Activated T-helper 9 cell treated with anti-CD3 and anti-CD28 coated beads, Interleukin-2, amount 50 U/mL, for 16 hours (primary cell): ENCODE measurements at places on chromosomes 11 and 22.

- no peak for DNase-seq
These were observed 9.2 kb downstream of the TAB1 start for GRCh38 chr22:39408807-39409206.

DNA sequence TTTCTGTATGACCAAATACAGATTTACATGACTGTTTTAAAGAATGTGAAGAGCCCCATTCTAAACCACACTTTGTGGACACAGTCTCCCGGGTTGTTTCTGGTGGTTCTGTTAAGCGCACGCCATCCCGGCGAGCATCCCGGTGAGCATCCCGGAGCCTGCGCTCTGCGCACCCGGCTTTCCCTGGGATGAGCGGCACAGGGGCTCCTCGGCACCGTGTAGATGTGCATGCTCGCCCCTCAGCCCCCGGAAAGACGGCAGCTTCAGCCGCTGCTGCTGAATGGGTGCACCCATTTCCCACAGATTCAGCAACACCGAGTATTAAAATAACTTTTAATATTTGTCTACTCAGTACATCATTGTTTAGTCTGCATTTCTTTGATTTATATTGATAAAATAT, 36.0 kb downstream of the GLB1L2 start:
- no peak for DNase-seq

DNA sequence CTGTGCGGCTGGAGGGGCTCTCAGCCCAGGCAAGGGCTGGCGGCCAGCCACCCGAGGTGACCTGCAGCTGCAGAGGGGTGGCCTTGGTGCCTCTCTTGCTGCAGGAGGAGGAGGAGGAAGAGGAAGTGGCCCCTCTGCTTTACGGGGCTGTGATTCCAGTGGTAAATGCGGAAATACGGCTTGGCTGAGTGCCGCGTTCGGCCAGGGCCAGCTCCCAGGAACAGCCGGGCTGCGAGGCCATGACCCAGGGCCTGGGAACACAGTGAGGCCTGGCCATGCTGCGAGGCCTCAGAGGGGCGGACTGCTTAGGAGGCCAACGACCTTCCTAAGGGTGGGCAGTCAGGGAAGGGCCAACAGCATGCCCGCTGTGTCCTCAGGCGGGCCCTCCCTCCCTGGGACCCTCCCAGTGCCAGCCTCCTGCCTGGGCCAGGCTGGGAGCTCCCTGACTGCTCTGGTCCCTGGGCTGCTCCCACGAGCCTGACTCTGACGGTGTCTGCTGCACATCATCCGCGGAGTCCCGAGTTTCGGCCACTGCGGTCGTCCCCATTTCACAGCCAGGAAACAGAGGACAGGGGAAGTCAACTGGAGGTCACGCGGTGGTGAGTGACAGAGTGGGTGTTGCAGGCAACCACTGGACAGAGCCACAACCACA, 20.8 kb upstream of the PPARA start:
- no peak for DNase-seq

GRCh38 chr11:7524462-7525235, 10.8 kb downstream of the PPFIBP2 start:
- DNase-seq: no peak

- DNase-seq: no peak
These were observed 55.7 kb downstream of the APIP start for GRCh38 chr11:34860518-34860917.

- DNase-seq: no peak
These were observed 19.5 kb downstream of the CNTF start for GRCh38 chr11:58641803-58642581.

GRCh38 chr11:47998345-47998732, 18.0 kb downstream of the PTPRJ start:
- DNase-seq: no peak

GRCh38 chr11:118358071-118358470, 1.3 kb upstream of the UBE4A start:
- no peak for DNase-seq

- no peak for DNase-seq
These were observed 18.5 kb downstream of the COMMD9 start for GRCh38 chr11:36270701-36271100.

DNA sequence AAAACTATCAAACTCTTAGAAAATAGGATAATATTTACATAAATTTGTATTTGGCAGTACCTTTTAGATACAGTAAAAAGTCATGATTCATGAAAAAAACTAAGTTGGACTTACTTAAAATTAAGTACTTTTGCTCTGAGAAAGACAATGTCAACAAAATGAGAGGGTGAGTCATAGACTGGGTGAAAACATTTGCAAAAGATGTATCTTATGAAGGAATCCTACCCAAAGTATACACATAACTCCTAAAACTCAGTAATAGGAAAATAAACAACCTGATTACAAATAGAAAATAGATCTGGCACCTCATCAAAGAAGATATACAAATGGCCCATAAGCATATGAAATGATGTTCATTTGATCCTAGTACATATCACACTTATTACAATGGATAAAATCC, 1154.6 kb downstream of the JRKL start:
- no peak for DNase-seq

GRCh38 chr22:20153945-20154344, 3.1 kb upstream of the CCDC188 start:
- no peak for DNase-seq

DNA sequence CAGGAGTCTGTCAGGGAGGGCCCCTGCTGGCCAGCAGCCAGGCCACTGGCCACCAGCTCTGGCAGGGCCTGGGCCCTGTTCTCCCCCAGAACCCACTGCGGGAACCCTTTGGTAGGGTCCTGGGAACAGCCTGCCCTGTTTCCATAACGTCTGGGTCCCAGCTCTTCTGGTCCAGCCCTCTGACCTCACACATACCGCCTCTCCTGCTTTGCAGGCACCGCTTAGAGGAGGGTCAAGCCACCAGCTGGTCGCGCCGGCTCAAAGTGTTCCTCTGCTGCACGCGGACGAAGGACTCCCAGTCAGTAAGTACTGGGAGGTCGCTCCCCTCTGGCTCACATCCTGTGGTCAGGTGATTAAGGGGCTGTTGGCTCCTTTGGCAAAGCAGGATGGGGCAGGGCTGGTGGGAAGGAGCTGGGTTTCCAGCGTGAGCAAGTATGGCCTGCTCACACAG, 26.6 kb upstream of the MYRF start:
- no peak for DNase-seq

GRCh38 chr11:66448523-66448922, 9.9 kb upstream of the MRPL11 start:
- DNase-seq: no peak

GRCh38 chr11:128375961-128376360, 211.4 kb downstream of the ETS1 start:
- no peak for DNase-seq

GRCh38 chr11:78339483-78339882, 78.1 kb downstream of the GAB2 start:
- DNase-seq: no peak

DNA sequence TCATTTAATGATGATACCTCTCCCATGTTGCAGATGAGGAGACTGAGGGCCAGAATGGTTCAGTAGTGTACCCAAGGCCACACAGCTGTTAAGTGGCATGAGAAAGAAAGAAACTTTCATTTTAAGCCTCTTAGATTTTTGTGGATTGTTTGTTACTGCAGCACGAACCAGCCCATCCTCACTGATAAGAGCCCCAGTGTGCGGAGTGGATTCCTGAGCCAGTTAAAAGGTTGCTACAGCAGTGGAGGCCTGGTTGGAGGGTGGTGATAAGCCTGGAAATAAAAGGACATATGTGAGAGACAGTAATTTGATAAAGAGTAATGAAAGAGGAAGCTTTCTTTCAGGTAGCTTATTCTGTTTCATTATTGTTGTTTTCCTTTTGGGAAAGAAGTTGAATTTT, 89.0 kb downstream of the ATXN10 start:
- no peak for DNase-seq

DNA sequence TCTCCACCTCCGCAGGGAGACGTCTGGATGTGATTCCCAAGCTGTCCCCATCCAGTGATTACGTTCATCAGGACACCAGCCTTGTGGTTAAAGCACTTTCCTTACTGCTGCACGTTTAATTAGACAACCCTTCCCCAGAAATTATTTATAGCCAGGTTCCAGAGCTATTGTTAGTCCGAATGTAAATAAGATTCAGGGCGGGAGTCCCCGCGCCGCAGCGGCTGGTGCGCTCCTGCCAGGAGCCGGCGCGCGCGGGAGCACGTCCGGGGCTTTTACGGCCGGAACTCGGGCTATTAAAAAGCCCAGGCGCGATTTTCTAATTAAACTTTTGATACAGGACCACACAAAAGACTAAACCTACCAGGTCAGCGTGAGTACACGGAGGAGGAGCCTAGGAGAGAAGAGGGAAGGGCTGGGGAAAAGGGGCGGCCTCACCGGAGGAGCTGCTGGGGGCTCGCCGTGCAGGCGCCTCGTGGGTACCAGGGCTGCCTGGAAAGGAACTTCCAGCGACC, 538.3 kb downstream of the OPCML start:
- DNase-seq: no peak

- DNase-seq: no peak
These were observed 82.4 kb downstream of the EXT2 start for GRCh38 chr11:44177905-44178304.

- peak; percentile 49 for DNase-seq
These were observed 2.9 kb downstream of the KLHL35 start for GRCh38 chr11:75429902-75430713.

GRCh38 chr11:121012091-121012490, 11.8 kb upstream of the TBCEL start:
- DNase-seq: no peak

GRCh38 chr11:2761131-2762030, 61.6 kb upstream of the KCNQ1OT1 start:
- DNase-seq: no peak

GRCh38 chr22:27023591-27023990, 366.2 kb downstream of the MIAT start:
- DNase-seq: no peak

DNA sequence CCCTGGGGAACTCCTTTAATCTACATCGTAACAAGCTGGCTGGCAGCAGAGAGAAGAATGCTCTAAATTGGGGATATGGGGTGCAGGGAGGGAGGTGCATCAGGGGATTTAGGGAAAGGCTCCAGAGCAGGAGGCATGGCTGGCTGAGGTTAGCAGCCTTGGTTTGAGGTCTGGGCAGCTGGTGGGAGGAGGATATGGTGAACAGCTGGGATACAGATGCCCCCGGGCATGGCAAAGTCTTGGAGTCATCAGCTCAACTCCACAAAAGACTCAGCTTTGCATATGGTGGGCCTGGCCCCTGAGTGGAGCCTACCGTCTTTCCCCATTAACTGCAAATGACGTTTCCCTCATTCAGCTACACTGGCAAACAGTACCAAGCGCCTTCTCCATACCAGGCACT, 5.4 kb downstream of the FAM83F start:
- no peak for DNase-seq

DNA sequence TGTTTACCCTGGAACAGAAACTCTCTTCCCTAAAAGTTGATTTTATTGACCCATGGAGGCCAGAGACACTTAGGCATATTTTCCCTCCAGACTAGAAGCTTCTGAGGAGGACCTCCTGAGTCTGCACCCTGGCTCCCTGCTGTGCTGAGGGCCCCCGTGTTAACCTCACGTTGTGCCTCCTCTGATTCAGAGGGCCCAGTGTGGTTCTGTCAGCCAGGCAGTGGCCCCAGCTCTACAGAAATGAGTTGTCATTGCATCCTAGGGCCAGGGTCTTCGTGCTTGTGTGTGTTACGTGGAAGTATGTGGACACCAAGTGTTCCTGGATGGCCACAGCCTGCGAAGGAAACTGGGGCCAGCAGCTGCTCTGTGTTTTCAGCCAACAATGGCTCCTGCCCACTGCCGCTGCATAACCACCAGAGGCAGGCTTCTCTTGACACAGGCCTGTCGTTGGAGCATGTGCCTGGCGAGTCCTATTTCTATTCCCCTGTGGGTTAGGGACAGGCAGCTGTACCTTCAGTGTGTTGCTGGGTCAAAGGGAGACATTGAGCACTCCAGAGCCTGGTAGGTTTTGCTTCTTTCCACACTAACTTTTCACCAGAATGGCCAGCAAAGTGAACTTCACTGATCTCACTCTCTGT, 44.5 kb downstream of the MED15 start:
- peak; percentile 25 for DNase-seq

GRCh38 chr11:109075976-109076375, 346.0 kb upstream of the C11orf87 start:
- DNase-seq: no peak

DNA sequence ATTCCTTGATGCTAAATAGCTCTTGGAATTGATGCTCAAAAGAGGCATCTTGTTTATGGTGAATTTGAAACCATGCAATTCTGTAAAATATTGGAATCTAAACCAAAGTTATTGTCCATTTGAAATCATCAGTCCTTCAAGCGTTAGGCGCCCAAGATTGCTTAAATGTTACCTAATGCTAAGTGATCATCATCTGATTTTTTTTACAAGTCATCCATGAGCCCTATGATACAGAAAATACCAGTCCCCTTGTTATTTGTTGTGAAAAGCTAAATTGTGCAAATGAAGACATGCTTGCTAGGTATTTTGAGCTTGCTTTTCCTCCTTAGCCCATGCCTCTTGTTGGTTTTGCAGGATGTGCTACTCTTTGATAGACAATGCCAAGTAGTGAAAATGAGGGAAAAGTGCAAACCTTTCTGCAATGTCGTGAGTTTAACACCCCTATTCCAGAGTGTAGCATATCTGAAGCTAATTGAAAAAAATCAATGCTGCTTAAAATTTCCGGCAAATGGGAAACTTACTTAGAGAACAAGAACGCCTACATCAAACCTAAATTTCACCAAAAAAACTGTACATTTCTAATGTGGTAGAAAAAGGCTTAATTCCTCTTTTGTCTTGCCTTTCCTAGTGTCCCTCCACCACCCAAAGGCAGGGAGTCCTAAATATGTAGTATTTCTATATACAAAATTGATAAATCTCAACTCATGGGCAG, 1.9 kb downstream of the GRK3 start:
- no peak for DNase-seq

DNA sequence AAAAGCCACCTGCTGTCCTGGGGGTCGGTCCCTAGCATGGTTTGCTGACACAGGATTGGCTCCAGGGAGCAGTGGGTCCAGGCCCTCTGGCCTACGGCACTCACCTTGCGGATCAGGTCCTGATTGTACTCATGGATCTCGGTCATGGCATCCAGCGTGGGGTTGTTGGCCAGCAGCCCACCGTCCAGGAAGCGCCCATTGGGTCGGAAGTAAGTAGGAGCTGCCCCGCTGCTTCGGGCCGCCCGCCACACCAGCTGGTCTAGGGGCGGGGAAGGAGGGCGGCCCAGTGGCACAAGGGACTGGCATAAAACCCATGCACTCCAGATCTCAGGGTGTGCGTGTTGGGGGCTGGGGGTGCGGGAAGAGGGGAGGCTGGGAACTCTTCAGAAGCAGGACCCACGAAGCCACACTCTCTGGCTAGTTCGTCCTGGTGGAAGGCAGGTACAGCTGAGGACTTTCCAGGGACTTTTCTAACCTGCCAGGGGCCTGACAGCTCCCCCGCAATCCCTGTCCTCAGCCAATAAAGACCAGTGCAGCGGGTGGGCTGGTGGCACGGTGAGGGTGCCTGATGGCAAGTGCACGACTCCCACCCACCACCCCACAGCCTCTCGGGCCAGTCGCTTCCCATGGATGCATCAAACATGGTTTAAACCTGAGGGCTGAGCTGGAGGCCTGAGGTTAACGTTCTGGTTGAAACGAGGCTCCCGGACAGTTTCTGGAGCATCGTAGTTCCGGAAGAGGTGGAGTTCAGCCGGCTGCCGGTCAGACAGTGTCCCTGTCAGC, 5.1 kb upstream of the BAIAP2L2 start:
- no peak for DNase-seq

- DNase-seq: no peak
These were observed 162.3 kb downstream of the TRIM29 start for GRCh38 chr11:119975561-119976152.
